NCI-H1105 (cell line): ENCODE measurements at places on chromosomes 3 and 15.

DNA sequence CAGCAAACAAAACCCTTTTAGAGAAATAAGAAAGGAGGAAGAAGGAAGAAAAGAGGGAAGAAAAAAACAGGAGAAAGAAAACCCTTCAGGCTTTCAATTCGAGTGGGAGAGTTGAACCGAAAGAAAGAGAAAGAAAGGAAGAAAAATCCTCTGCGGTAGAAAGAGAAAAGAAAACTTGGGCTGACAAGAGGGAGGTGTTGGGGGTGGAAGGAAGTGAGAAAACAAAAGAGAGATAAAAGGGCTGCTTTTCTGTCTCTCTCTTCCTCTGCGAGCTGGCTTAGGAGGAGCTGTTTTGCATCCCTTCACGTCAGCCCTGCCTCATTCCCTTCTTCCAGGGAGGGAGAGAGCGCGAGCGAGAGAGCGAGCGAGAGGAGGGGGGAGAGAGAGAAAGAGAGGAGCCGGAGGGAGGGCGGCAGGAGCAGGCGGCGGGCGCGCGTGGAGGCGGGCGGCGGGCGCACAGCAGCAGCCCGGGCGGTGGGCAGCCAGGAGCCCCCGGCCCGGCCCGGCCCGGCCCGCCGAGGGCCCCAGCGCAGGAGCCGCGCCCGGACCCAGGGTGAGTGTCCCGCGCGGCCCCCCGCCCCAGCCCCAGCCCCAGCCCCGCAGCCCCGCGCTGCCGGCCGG, at the start of gene ZNF710:
ZNF710 (plus strand) TSS at position 263 of the 621 bp plus-strand sequence. CDS start 65,814 bp downstream, outside the sequence.
- DNase-seq = no peak

- no peak for DNase-seq
Measured at GRCh38 chr15:78067328-78068228, 9.9 kb downstream of the TBC1D2B start.

DNA sequence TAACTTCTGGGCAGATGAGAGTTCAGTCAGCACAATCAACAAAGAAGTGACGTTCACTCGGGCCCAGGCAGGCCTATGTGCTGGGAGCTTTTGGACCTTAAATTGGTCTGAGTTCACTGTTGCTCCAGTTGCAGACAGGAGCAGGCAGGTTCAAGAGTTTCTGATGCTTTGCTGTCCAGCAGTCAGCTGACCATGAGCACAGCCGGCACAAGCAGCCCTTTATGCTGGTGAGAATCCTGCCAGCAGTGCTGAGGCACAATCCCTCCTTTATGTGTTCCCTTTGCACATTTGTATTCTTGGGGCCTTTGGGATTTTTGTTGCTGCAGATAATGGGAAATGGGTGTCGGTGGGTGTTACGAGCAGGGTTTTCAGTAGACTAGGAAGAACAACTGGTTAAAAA, 81.2 kb upstream of the GOLGA8J start:
- DNase-seq = no peak

GRCh38 chr15:78315686-78316282, 16.4 kb upstream of the SKIC8 start:
- no peak for DNase-seq

DNA sequence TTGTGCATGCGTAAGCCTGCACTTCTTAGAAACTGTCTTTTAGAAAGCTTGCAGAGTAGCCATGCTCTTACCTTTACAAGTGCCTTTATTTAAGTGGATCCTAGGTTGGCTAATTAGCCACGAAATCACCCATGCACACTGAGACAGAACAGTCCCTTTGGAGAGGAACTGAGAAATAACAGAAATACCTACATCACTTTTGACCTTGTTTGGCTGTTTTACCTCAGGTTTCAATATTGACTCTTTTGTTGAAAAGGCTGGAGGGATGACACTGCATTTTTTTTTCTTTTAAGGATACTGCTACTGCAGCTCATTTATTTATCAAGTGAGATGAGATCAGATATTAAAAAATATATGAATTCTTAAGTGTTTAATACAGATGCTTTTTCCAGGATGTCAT, 155.6 kb upstream of the GOLIM4 start:
- no peak for DNase-seq

- DNase-seq = no peak
Measured at GRCh38 chr15:87031540-87032230, 952.0 kb downstream of the AGBL1 start.
